ENCODE measurements at places on chromosomes 12 and 14.

GRCh38 chr12:89821896-89822295 is 113.3 kb upstream of the ATP2B1 start:
- DNase-seq = no peak

DNA sequence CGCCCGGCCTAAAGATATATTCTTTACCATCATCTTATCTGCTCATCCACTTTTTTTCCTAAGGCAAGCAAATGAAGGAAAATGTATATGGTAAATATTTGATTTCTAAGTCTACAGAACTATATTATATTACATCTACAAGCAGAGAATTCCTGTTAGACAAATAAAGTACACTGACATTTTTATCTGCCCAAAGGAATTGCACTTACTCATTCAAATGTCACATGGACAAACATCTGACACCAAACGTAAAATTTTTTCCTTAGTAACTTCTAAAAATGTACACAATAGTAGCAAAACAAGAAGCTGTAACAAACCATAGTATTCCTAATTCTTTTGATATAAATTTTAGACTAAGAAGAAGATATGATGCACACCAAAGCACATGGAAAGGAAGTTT is 51.0 kb downstream of the SPPL3 start:
- DNase-seq = peak; percentile 52

DNA sequence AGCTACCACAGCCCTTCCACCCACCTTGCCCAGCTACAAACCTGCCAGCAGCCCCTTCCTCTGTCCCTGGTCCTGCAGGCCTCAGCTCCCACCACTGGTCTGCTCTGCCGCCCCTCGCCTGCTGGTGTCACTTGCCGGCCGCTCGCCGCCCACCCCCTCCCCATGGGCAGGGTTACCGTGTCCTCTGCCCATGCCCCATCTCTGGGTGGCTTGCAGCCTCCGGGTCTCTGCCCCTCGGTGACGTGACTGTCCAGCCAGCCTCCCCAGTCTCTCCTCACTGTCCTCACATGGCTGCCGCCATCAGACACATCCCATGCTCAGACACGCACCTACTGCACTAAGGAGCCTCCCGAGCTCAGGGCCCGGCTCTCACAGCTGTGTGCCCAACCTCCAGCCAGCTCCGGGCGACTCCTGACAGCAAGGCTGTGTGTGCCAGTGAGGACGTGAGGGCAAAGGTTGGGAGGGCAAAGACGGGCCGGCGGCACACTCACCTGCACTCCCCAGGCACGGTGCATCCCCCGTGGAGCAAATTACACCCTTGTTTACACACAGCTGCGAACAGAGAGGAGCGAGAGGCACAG is 13.4 kb downstream of the JAG2 start:
- DNase-seq = no peak

DNA sequence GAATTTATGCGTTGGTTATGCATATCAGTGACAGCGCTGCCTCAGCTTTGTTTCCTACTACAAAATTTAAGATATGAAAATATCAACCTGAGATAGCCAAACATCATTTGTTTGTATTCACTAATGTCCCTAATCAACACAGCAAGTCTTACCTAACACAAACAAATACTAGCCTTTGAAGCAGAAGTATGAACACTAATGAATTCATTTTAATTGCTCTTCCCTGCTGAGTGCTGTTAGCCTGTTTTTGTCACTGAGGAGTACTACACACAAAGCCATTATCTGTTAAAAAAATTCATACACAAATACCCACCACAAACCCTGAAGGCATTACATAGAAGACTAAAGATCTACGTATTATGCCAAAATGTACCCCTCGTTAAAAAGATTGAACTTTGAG is 150.8 kb downstream of the HELB start:
- no peak for DNase-seq

DNA sequence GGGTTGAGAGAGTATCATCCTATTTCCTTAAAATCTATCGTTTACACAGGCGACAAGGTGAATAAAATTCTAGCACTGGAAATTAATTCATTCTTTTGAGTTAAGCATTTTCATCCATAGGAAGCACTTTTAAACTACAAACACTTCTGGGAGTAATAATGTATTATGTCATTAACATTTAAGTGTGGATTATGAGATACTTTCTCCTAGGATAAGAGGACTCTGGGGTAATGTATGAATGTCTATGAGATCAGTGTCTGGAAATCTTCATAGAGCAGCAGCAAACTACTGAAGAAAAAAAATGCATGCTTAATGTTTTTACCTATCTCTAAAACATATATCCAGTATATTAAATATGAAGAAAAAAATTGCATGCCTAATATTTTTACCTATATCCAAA is 86.9 kb downstream of the EPS8 start:
- DNase-seq = no peak

GRCh38 chr12:87127272-87127671 is 871.1 kb upstream of the MGAT4C start:
- peak; percentile 49 for DNase-seq

- DNase-seq = no peak
Measured at GRCh38 chr14:59827401-59827800, 43.2 kb downstream of the RTN1 start.

DNA sequence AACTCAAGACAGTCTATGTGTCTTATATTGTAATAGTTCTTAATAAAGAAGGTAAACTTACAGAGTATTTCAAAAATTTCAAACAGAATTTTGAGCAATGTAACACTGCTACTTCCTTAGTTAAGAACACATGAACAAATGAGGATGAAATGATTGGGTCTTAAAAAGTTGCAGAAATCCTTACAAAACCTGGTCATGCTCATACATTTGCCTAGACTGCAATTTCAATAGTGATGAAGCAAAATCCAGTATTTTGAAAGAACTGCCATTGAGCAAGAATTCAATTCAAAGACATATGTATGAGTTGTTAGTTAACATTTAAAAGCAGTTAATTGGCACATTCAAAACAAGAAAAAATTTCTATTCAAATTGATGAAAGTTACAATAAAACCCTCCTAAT is 17.8 kb upstream of the HIF1A start:
- no peak for DNase-seq

DNA sequence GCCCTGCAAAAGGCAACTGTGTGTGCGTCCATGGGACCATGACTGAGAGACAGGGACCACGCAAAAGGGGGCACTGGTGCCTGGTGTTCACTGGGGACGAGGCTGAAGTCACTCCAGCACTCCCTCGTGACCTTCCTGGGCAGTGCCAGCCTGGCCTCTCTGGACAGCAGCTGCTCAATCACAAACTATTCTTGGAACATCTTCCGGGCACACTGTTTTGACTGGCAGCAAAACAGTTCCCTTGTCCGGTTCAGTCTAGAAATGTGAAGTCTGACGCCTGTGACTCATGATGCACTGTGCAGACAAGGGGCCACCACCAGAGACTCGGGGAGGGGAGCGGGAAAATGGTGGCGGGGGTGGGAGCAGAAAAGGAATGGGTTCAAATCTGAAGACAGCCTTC is 20.8 kb downstream of the SNRNP35 start:
- peak; percentile 95 for DNase-seq

DNA sequence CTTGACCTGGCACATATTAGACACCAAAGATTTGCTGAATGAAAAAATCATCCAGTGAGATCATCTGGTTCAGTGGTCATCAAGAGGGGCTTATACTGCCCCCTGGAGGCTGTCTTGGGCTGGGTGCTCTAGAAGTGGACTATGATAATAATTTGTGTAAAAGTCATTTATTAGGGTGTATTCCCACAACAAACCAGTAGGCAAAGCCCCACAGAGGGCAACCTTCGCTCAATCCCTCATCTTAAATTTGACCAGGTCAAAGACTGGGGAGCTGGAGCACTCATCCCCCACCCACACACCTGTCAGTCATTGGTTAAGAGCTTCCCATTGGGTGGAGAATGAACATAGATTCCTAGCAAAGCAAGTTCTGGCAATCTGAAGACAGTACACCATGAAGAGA is 20.0 kb upstream of the FICD start:
- DNase-seq = peak; percentile 54

GRCh38 chr12:130992448-130992847 is 38.7 kb downstream of the ADGRD1 start:
- no peak for DNase-seq

- no peak for DNase-seq
Measured at GRCh38 chr12:105841840-105842239, 296.9 kb downstream of the NUAK1 start.

DNA sequence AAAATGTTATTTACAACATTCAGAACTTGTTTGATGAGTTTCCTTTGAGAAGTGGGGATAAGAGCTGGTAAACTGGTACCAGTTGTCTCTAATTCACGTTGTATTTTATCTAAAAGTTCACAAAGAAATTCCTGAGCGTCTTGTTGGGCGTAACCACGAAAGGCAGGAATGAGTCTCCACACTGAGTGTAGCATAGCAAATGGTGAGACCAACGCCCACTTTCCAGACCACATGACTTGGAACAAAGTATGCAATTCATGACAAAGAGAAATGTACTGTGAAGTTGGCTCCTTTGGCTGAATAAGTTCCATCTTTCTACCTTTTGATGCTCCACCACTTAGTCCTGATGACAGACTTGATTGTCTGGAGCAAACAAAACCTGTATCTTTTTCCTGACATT is 18.4 kb downstream of the USP44 start:
- DNase-seq = peak; percentile 41

GRCh38 chr12:127237151-127237550 is 1029.8 kb upstream of the TMEM132C start:
- DNase-seq = no peak

- DNase-seq = peak; percentile 14
Measured at GRCh38 chr14:99971941-99972747, 93.1 kb upstream of the EVL start.

DNA sequence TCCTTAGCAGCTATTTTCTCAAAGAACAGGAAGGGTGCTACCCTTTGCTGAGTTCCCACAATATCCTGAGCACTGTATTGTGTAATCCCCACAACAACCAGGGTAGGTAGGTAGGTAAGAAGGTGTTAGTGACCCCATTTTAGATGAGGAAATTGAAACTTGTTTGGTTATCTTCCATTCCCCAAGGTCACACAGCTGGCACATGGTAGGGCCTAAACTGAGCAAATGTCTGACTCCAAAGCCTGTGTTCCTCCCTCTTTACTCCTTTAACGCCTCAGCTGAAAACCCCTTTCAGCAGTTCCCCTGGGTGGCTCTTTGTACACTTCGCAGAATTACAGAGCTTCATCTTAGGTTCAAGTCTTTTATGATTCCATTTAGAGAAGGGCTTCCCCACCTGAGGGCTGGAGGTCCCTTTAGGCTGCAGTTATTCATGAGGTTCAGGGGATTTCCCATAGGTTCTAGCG is 26.5 kb upstream of the RIC8B start:
- DNase-seq = no peak

DNA sequence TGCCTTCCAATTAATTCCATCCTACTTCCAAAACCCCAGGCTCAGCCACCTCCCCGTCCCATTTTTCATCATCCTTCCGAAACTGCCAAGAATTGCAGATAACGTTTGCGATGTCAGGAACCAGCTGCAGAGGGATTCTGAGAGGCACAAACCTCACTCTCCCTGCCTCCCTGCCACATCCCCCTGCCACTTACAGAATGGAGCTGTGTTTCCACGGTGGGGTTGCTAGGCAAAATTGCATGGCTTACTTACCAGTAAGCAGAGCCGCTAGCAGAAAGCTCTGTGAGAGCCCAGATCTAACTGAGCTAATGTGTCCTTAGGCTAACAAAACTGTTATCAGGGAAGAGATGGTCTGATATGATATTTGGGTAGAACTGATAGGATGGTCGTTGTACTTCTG is 127.4 kb downstream of the KCNK10 start:
- DNase-seq = no peak

GRCh38 chr14:99451234-99451633 is 29.4 kb downstream of the SETD3 start:
- no peak for DNase-seq

DNA sequence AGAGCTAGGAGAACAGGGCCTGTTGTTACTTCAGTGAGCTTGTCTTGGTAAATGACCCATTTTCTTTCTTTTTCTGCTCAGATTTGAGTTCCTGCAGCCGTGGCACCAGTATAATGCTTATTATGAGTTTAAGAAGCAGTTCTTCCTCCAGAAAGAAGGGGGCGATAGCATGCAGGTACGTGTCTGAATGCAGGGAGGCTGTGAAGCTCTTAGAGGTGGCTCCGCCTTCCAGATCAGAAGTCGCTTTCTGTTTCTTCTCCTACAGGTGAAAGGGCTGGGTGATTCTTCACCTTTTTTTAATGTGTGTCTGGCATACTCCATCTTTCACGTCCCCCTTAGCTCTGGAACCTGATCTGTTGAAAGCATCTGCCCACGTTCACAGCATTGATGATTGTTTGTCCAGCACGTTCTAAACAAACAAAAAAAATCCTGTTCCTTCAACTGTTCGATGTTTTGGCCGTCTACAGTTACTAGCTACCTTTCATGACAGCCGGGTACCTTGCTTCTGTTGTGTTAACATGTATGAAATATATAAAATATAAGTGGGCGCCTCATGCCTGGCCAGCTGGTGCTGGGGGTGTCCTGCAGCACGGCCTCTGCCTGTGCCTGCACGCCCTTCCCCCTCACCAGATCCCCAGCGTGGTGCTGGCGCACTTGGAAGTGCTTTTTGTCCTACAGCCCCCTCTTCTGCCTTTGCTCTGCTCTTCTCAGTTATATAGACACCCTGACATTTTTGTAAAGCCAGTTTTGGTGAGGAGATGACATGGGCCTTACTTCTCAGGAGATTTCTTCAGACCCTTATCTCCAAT is 44.6 kb downstream of the SFSWAP start:
- DNase-seq = peak; percentile 20

DNA sequence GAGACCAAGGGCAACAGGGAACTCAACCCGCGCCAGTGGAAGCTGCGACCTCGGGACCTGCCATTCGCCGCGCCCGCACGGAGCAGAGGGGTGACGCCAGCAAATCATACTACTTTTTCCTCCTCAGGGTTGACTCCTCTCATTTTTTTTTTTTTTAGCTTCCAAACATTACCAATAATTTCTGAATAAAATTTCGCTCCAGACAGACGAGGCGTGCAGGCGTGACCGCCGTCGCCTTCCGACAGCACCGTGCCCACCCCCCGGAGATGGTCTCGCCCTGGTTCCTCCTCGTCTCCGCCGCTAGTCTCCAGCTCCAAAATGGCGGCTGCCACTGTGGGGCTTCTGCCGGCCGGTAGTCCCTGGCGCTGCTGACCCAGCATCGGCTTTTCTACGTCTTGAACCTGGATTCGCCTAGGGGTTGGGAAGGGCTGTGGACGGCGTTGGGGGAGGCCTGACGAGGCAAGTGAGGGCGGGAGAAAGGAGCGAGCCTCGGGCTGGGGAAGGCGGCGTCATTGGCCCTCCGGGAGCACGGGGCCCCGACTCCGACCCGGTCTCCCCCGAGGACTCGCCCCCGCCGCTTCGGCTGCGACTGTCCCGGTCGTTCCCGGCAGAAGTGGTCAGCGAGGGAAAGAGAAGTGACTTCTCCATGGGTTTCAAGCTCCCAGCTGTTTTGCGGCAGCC is at the start of the genes CPSF2 and NDUFB1:
CPSF2 (plus strand) TSS at position 300 of the 681 bp plus-strand sequence. CDS start 9,016 bp downstream, outside the sequence.
NDUFB1 (minus strand) TSS at position 37 of the 681 bp plus-strand sequence. CDS start 4,069 bp downstream, outside the sequence.
- peak; percentile 76 for DNase-seq

GRCh38 chr14:42319996-42320395 is 713.3 kb downstream of the LRFN5 start:
- no peak for DNase-seq

- no peak for DNase-seq
Measured at GRCh38 chr12:27796128-27796527, 16.1 kb upstream of the MANSC4 start.
